ENCODE measurements at places on chromosomes 16 and 17.

DNA sequence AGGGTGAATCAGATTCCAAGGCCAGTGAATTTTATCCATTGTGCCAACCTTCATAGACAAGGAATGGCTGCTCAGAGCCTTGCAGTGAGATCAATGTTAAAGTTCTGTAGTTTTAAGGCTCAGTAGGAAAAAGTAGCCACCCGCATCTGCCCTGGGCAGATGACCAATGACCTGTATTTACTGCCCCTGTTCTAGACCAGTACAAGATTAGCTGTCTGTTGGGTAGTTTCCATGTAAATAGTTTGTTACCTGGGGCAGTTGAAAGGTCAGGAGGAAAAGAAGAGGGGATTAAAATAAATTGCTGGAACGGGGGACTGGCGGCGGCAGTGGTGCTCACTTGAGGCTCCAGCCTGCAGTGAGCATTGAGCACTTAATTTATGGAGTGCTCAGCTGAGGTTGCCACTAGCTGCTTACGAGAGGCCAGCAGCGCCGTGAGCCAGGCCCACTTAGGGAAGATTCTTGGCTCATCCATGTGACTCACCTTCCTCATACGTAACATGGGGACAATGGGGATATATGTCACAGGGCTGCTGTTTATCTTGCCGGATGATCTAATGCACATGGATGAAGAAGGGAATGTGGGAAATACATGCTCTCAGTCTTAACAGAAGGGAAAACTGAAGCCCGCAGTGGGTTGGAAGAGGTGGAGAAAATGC is 10.7 kb upstream of the NOS2 start:
- DNase-seq = no peak

DNA sequence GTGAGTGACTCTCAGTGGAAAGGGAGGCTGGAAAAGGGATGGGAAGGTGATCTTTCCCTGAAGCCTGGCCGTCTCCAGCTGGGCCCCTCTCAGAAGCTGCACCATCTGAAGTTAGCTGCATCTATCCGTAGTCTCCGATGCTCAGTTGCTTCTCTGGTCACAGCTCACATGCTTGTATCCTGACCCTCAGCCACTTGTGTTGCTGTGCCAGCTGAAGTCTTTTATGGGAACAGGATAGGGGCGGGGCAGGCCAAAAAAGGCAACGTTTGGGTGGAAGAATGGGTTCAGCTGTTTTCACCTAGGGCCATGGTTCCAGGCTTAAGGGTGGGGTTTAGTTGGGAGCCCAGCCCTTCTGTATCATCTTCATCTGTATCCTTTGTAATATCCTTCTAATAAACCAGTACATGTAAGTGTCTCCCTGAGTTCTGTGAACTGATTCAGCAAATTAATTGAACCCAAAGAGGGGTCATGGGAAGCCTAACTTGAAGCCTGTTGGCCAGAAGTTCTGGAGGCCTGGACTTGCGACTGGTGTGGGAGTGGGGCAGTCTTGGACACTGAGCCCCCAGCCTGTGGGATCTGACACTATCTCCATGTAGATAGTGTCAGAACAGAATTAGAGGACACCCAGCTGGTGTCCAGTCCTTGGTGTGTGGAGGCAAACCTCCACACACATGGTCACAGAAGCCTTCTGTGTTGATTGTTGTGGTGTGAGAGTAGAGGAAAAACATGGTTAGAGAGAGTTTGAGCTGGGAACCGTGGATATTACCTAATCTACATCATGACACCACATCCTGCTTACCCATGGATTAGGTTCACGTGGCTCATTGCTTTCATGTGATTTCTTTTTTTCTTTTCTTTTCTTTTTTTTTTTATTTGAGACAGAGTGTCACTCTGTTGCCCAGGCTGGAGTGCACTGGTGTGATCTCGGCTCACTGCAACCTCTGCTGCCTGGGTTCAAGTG is 49.3 kb upstream of the FBXO47 start:
- no peak for DNase-seq

- DNase-seq = no peak
Observed at GRCh38 chr17:9802697-9803096, 11.3 kb upstream of the DHRS7C start.

GRCh38 chr16:4682616-4683254 is 10.6 kb upstream of the NUDT16L1 start:
- DNase-seq = no peak

DNA sequence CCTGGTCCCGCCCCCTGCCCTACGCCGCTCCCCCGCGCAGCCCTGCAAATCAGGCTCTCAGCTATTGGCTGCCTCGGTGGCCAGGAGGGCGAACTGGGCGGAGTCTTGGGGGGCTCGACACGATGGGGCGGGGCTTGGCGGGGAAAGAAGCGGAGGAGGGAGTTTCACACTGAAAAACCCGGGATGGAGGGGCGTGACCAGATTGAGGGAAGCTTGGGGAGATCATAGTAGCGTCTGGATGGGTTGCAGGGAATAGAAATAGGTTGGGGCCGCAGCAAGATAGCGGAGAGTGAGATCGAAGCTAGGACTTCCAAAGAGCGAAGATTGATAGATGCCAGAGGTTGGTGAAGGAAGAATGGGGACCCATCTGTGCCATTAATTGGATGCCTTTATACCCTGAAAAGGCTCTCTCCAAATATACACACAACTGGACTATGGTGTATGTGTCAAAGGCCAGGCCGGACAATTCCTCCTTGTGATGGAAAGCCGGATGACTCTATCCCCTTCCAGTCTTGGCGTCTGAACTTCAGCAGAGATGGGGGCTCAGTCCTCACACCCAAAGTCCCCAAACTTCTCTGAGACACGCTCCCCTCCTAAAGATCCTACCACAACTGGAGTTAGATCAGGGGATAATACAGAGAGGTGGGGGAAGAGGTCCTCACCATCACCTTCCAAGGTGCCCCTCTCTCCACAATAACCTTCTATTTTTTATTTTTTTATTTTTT is 376 bp upstream of the STAC2 start:
- peak; percentile 41 for DNase-seq

- no peak for DNase-seq
Observed at GRCh38 chr17:82883419-82884031, 43.7 kb upstream of the ZNF750 start.

DNA sequence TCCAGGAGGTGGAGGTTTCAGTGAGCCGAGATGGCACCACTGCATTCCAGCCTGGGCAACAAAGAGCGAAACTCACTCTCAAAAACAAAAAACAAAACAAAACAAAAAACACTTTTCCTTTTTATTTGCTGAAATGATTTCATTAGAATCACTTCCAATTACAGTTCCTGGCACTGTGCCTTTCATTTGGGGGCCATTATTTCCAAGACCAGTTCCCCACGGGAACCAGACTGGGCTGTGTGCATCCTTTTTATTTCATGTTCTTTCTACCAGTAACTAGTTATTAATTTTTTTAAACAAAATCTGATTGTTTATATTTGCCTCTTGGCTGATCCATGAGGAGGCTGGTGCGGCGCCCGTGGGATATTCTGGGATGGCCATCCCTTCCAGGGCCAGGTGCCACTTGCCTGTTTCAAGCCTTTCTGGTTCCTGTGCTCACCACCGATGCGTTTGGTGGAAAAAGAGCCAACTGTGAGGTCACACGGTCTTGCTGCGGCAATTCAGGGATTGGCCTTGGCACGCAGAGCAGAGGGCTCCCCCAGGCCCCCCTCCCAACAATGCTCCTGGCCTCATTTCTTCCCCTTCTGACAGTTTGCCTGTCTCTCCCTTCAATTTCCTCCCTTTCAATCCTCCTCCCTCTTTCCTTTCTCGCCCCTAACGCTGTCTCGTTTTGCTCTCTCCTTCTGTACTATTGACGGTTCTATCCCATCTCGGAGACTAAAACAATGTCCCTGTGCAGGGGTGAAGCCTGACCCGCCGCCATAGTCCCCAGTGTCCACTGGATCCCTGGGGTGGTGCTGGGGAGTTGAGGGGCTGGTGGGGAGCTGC is 13.4 kb downstream of the UBALD1 start:
- DNase-seq = peak; percentile 67

DNA sequence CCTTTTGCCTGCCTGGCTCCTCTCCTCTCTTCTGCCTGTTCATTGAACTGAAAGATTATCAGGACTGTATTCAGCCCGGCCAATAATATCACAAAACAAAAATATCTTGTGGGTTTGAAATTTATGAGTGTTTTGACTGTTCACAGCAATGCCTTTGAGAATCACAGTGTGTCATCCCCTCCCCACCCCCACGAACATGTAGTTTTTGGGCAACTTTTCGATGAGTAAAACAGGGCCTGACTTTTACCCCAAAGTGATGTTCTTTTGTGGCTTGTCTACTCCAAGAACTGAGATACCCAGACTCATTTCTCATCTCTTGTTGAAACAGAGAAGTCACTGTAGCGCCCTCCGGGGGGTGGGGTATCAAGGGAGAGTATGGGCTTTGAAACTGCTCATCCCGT is 675.7 kb downstream of the WWOX start:
- no peak for DNase-seq

GRCh38 chr16:30662449-30662848 is 4.2 kb downstream of the FBRS start:
- no peak for DNase-seq

GRCh38 chr16:86876499-86876898 is 298.1 kb downstream of the FOXL1 start:
- DNase-seq = no peak

DNA sequence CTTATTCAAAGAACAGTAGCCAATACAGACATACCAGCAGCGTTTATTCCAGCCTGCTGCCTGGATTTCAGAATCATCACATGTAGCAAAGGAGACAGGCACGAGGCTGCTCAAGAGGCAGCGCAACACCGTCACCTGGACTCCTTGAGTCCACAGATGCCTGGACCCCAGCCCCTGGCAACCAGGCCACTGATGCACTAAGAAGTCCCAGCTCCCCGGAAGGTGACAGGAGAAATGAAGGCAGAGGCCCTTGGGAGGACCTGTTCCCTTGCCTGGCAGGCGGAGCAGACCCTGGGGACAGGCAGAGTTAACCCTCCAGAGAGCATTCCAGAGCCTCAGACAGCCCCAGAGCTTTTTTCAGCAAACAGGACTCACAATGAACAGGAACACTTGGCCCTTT is 16.5 kb downstream of the SMIM5 start:
- DNase-seq = no peak

- no peak for DNase-seq
Observed at GRCh38 chr16:25656639-25657038, 35.1 kb upstream of the HS3ST4 start.

- no peak for DNase-seq
Observed at GRCh38 chr17:77716289-77716926, 242.1 kb upstream of the TNRC6C start.

GRCh38 chr17:48814504-48814903 is 2.5 kb downstream of the TTLL6 start:
- peak; percentile 21 for DNase-seq

DNA sequence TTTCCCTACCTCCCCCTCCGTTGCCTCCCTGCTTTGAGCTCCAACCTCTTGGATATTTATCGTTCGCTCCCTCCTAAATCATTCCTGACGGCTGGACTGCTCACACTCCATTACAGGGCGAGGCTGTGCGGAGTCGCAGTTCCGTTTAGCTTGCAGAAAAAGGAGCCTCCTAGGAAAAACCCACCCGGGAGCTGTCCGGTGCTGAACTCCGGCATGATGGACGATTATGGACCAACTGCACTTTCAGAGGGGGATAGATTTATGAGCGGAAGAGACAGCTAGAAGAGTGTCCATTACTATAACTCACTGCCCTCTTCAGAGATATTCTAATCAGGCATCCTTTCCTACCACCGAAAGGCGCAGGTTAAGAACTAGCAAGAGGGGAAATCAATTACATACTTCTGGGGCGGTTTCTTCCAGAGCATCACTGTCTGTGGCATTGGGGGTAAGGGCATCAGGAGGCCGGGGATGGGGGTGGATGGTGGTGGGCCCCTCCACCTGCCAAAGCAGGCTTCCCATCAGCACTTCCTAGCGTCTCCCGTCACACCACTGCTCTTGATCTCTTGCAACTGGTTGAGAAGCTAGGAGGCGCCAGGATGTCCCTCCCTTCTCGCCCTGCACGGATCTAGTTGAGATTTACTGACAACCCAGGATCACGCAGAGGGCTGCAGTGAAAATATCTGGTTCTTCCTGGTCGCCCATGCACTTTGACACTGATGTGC is 251.2 kb downstream of the ENGASE start:
- DNase-seq = no peak

GRCh38 chr16:21075252-21075651 is 75.4 kb downstream of the DNAH3 start:
- no peak for DNase-seq

DNA sequence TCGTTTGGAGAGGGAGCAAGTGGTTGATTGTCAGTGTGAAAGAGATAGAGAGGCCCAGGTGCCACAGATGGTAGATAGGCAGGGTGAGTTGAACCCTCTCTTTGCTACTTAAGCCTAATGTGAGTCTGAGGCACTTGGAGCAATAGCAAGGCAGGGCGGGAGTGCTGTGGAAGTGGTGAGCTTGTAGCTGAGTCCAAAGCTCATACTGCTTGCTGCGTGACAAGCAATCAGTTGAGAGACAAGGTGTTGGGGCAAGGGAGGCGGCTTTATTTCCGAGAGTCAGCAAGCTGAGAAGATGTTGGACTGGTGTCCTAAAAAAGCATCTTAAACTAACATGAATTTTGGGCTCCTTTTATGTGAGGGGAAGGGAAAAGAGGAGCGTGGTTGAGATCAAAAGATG is 112.9 kb upstream of the ZKSCAN2 start:
- DNase-seq = no peak

DNA sequence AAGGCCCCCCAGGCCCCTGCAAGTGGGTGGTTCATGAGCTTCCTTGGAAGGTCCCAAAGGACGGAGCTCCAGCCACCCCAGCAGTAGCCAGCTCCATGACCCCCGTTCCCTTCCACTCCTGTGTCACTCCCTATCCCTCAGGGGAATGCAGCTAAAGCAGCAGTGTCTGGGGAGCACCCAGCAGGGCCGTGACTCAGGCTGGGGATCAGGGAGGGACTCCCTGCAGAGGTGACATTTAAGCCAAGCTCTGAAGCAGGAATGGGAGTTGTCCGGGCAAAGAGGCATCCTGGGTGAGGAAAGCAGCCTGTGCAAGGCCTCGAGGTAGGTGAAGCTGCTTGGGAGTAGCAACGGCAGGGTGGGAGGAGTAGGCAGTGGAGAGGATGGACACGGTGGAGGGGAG is 11.1 kb upstream of the NPTX1 start:
- no peak for DNase-seq

DNA sequence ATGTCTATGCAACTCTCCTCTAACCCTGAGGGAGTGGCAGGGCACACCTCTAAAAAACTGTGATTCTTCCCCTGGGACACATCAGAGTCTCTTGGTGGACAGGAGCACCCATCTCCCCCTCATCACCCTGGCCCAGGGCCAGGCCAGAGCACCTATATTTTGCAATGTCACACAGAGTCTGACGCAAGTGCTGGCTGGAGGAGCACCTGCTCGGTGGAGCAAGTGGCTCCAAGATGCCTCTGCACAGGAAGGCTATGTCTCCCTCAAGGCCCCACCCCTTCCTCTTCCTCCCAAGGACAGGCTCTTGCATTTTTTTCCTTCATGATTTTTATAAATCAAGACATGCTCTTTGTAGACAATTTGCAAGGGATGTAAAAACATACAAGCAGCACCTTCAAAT is 13.3 kb downstream of the SNN start:
- DNase-seq = no peak

GRCh38 chr17:9052921-9053320 is 31.6 kb downstream of the NTN1 start:
- no peak for DNase-seq

GRCh38 chr17:82913304-82914043 is 73.7 kb upstream of the ZNF750 start:
- no peak for DNase-seq

- peak; percentile 48 for DNase-seq
Observed at GRCh38 chr17:1111599-1112443, 68.0 kb downstream of the ABR start.

Data from NCI-H1092 treated with DMSO at 0.1 percent for 48 hours (cell line).